ENCODE measurements at places on chromosomes 13 and 19. TPM values are rescaled to one million over a fixed set of nuclear protein-coding genes. Genes with fewer than 3 reads are reported as not detected.

The RNF113B gene
- not detected for polyA plus RNA-seq

The ZNF470 gene
- polyA plus RNA-seq = 3.3 TPM

The WDR88 gene
- polyA plus RNA-seq = not detected

The IGFLR1 gene
- polyA plus RNA-seq = 2.0 TPM

The ARGLU1 gene
- 53.3 TPM for polyA plus RNA-seq

DNA sequence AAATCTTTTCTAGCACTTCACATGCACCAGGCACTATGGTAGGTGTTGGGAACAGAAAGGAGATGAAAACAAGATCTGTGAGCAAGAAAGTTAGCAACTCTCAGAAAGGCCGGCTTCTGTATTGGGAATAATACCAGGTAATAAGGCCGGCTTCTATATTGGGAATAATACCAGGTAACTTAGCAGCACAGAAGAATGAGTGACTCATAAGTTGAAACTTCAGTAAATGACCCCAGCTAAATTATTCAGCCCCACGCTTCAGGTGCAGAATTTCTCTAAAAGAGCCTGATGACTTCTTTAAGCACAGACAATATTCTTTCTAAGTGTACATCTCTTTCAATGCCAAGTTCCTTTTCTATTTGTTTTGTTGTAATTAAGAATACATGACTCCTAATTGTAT is 151.3 kb downstream of the MYO16 start:
- no peak for DNase-seq

GRCh38 chr13:24168979-24169378 is 8.5 kb downstream of the SPATA13 start:
- DNase-seq = no peak

- DNase-seq = no peak
Measured at GRCh38 chr13:95003019-95003813, 290.9 kb upstream of the SOX21 start.

GRCh38 chr13:40591091-40591490 is 75.3 kb downstream of the FOXO1 start:
- DNase-seq = no peak

DNA sequence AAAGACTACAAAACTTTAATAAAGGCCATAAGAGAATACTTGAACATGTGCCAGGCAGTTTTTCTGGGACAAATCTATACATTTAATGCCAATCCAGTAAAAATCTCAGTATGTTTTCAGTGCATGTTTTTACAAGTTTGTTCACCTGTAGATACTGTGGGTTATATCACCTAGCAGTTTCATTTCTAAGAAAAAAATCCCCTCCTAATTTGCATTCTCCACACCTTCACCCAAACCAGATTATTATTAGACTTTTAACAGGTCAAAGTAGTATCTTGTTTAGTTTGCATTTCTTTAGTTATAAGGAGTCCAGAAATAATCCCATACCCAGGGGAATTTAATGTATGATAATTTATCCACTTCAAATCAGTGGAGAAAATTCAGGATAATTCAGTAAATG is 17.0 kb upstream of the LPAR6 start:
- no peak for DNase-seq

DNA sequence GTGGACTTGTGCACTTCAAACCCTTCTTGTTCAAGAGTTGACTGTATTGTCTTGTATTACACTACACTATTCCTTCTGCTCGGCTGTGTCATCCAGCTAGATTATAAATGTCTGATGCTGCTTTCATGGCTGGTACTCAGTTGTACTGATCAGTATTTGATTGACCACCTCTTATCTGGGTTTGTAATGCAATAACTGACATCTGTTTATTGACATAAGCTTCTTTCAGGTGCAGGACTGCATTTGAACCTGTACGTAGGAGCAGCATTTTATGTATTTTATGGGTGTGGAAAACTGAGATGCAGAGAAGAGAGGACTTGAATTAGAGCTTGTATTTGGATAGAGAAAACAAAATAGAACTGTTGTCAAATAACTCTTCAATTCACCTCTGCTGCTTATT is 309.2 kb downstream of the FGF9 start:
- DNase-seq = no peak

DNA sequence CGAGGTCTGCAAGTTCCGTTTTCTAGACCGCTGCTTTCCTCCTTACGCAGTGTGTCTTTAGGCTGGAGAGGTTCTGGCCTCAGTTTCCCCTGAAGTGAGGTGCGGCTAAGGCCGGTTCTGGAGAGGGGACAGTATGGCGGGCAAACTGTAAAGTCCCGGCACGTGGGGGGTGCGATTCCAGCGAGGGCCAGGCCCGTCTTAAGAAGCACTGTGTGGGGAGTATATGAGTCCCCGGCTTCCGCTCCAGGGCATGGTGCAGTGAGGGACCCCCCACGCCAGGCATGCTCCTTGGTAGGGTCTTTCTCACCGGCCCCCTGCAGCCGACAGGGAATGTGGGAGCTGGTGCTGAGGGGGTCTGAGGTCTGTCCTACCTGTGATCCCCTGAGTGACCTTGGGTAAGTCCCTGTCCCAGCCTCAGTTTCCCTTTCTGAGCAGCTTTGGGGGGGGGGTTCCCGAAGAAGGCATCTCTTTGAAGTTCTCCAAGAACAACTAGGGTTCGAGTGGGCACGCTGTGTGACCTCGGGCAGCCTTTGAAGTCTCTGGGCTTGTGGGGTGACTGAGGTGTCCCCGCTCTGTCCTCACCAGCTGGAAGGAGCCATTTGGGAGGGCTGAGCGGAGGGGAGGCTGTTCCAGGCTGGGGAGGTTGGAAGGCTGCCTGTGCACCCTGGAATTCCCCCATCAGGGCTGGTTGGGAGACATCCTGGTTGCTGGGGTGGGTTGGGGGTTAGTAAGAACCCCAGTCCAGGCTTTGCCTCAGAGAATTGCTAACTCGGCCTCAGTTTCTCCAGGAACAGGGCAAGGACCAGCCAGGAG is 1.5 kb downstream of the NFIC start:
- DNase-seq = no peak

GRCh38 chr13:35349052-35349451 is 127.4 kb downstream of the MAB21L1 start:
- DNase-seq = no peak
